ENCODE measurements at places on chromosomes 7 and 10.

DNA sequence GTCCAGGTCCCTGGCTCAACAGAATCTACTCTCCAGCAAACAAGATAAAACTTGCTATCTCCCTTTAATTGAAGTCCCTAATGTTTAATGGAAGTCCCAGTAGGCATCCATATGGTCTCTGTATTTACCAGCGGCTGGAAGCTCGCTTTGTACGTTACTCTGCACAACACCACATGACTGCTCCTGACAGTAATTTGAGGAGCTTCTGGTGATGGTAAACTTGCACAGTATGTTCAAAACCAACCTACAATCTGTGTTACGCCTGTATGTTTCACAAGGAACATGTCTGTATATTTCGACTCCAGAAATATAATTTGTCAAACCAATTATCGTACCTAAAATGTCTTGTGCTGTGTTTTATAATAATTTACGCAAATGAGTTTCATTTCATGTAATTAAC is 4.4 kb upstream of the TECPR1 start:
- no peak for DNase-seq

GRCh38 chr7:44565795-44566559 is 7.7 kb downstream of the DDX56 start:
- DNase-seq: no peak

DNA sequence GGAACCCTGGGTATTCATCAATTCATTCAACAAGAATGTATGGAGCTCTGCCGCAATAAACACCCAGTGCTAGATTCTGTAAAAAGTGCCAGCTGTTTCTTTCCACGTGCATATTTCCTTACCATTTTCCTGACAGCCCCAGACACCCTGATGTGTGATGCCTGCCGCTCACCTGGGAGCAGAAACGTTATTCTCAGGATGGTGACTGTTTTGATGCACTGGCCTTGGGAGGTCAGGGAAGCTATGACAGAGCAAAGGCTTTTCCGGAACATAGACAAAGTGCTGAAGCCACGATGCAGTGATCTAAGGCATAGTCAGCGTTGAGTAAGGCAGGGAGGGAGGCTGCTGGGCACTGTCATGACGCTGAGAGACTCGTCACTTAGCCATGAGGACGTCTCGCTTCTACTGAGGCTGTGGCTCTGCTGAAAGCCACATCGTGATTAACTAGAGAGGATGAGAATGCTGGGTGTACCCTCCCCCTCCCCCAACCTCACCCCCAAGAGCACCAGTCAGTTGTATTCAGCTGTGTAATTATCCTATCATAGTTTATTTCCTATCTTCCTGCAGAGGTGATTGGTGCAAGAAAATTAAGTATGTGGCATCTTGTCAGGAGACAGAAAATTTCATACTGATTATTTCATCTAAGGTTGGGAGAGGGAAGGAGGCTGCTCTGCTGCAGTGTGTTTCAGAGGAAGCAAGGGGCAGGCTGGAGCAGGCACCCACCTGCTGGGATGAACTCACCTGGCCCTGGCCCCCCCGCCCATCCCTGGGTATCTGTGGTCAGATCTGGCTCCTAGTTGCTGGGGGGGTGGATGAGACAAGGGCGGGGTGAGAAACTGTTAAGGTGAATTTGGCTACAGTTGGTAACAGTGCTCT is 48.8 kb upstream of the SMNDC1 start:
- peak; percentile 84 for DNase-seq

- no peak for DNase-seq
Measured at GRCh38 chr7:128045766-128046165, 14.5 kb upstream of the LRRC4 start.

DNA sequence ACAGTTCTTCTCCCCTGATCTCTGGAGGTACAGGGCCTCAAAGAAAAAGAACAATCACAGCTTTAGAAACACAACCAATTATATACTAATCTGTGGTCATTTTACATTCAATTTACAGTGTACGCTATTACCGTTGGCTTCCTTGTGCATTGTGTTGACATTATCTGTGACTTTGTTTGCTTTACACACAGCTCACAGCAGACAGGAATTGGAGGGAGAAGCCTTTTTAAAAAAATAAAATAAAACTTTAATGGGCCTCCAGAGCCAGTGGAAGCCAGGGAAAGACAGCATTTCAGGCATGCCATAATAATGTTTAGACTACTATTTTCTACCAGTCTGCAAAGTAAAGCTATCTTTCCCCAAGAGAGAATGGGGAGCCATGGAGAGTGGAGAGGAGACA is 179.0 kb upstream of the ADO start:
- DNase-seq: no peak

- no peak for DNase-seq
Measured at GRCh38 chr7:78311181-78311580, 512.6 kb downstream of the PHTF2 start.

DNA sequence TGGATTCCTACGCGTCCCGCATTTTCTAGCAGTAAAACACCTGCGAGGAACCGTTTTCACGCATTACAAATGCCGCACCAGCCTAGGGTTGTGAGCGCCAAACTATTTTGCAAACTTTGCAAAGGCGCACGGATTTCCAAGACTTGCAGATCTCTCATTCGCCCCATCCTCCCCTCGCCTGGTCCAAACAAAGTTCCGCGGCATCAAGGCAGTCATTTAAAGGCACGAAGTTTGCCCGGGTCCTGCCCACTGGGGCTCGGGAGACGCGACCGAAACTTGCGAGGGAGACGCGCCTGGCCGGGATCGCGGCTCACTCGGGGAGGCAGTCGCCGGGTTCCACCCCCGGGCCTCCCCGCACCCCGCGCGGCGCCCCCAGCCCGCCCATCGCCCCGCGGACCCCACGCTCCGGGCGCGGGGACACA is 613 bp downstream of the USP6NL start:
- peak; percentile 38 for DNase-seq

DNA sequence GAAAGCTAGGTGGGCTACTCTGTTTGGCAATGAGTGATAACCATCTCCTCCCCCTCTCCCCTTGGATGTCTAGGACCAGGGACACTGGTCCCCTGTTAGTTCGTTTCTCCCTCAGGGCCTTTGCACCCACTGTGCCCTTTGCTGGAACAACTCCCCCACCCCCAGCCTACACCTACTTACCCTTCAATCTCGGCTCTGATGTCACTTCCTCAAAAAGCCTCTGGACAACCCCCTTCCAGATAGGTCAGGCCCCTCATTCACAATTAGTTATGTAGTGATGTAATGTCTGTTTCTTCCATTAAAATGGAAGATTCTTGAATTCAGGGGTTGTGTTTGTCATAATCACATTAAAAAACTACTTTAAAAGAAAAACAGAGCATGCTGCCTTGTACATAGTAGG is 152.9 kb downstream of the SNX10 start:
- no peak for DNase-seq

GRCh38 chr10:69734797-69735468 is 66.8 kb upstream of the COL13A1 start:
- DNase-seq: peak; percentile 60

GRCh38 chr10:44390585-44391072 is 5.7 kb upstream of the CXCL12 start:
- DNase-seq: no peak

- no peak for DNase-seq
Measured at GRCh38 chr7:147519062-147519461, 1071.5 kb upstream of the C7orf33 start.

GRCh38 chr7:101626069-101626671 is 2.9 kb downstream of the MYL10 start:
- no peak for DNase-seq

- DNase-seq: no peak
Measured at GRCh38 chr7:34158368-34159153, 253.2 kb downstream of the BMPER start.

- DNase-seq: peak; percentile 34
Measured at GRCh38 chr7:141702047-141702567, at the start of gene DENND11. DENND11 (minus strand) TSS chr7:141702166; CDS start chr7:141702153, 13 bp downstream.
